Stimulated activated CD4-positive, alpha-beta T cell treated with anti-CD3 and anti-CD28 coated beads, Interleukin-2, amount 100 ng/mL, for 4 hours (primary cell): ENCODE measurements at places on chromosomes 16 and 17.

GRCh38 chr17:3693829-3694231 is 2.1 kb downstream of the P2RX5 start:
- no peak for DNase-seq

DNA sequence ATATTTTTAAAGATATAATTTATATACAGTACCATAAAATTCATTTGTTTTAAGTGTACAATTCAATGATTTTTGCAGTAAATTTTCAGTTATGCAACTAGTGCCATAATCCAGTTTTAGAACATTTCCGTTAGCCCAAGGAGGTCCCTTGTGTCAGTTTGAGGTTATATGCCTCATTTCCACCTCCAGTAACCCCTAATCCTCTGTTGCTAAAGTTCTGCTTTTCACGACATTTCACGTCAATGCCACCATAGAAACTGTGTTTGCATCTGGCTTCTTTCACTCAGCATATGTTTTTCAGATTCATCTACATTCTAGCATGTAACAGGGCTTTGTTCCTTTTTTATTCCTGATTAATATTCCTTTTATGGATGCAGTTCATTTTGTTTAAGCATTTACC is 42.4 kb upstream of the NUDT7 start:
- DNase-seq = no peak

DNA sequence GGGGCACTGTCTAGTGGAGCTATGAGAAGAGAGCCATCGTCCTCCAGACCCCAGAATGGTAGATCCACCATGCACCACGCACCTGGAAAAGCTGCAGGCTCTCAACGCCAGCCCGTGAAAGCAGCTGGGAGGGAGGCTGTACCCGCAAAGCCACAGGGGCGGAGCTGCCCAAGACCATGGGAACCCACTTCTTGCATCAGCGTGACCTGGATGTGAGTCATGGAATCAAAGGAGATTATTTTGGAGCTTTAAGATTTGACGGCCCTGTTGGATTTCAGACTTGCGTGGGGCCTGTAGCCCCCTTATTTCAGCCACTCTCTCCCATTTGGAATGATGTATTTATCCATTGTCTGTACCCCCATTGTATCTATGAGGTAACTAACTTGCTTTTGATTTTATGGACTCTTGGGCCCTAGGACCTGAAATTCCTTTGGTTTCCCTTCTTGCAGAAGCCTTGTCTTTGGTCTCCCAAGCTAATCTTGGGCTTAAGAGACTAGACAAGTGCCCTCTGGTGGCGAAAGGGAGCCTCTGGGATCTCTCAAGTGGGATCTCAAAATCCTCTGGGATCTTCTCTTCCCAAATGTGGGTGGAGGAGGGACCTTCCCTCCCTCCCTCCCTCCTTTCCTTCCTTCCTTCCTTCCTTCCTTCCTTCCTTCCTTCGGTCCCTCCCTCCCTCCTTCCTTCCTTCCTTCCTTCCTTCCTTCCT is 58.2 kb upstream of the HAPSTR1 start:
- DNase-seq = no peak

DNA sequence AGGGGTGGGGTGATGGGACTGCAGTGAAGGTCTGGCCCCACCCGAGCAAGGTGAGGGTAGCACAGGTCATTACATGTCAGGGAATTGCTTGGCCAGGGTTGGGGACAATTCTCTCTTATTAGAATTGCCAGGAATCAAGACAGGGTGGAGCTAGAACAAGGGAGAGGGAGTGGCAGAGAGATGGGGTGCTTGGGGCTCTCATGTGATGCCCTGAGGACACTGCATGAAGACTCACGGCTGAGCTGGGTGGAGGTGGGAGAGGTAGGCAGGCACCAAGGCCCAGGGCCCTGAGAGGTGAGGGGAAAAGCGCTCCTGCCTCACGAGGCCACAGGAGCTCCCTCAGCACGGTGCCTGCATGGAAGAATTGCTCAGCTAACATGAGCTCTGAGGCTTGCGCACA is 3.6 kb downstream of the DPEP1 start:
- DNase-seq = no peak

GRCh38 chr17:55728833-55729232 is 6.2 kb upstream of the TMEM100 start:
- DNase-seq = no peak

DNA sequence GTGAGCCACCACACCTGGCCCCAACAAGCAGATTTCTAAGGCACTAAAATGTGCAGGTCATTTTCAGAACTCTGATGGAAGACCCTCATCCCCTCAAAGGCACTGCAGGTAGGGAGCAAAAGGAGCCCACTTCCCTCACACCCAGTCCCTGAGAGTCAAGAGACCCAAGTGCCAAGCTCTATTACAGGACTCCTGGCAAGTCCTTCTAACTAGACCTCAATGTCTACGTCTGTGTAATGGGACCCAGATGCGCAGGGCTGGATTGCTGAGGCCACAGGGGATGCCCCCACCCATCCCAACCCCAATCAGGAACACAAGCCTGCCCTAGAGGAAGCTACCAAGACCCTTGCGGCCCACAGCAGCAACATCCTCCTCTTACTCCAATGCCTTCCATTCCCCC is 2.7 kb downstream of the PLLP start:
- DNase-seq = no peak

GRCh38 chr16:67397036-67397801 is 3.9 kb upstream of the TPPP3 start:
- DNase-seq = no peak

DNA sequence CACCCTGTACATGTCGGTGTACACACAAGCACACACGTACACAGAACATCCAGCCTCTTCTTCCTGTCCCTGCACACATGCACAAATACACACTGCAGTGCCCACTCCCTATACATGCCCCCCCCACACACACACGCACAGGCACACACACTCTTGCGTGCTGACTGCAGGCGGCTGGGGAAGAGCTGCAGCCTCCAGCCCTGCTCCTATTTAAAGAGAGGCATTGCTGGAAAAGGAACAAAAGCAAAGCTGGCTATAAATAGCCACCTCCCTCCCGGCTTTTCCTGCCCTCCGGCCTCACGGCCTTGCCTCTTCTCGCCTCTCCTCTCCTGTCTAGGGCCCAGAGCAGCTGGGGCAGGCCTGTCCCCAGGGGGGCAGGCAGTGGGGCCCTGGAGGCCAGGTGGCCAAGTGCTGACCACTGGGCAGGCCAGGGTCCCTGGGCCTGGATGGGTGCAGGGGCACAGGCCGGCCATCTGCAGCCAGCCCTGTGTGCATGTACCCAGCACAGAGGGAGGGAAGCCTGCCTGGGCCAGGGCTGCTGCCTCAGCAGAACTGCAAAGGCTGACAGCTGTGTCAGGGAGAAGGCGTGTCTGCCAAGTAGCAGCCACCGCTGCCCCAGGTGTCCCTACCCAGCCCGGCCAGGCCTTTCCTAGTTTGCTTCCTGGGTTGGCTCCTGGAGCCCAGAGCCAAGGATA is 25.4 kb downstream of the RTN4RL1 start:
- DNase-seq = no peak

- DNase-seq = no peak
These were observed 26.4 kb upstream of the TMEM220 start for GRCh38 chr17:10756185-10756584.

DNA sequence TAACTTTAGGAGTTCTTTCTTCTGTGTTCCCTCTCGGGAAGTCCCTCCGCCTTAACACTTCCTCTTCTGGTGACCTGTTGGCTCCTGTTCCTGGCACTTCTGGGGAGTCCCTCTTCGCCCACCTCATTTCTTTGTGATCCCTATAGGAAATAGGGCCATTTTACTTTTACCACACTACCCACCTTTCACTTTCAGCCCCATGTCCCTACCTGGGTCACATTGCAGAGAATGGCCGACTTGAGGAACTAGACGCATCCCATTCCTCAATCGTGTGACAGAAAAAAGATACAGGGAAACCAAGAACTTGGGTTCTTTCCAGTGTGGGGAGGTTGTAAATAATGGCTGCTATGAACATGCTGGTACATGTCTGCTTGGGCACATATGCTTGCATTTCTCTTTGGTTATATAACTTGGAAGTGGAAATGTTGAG is 6.6 kb downstream of the IL21R start:
- DNase-seq = no peak

- no peak for DNase-seq
These were observed 291.3 kb downstream of the CDH13 start for GRCh38 chr16:82917886-82918595.

DNA sequence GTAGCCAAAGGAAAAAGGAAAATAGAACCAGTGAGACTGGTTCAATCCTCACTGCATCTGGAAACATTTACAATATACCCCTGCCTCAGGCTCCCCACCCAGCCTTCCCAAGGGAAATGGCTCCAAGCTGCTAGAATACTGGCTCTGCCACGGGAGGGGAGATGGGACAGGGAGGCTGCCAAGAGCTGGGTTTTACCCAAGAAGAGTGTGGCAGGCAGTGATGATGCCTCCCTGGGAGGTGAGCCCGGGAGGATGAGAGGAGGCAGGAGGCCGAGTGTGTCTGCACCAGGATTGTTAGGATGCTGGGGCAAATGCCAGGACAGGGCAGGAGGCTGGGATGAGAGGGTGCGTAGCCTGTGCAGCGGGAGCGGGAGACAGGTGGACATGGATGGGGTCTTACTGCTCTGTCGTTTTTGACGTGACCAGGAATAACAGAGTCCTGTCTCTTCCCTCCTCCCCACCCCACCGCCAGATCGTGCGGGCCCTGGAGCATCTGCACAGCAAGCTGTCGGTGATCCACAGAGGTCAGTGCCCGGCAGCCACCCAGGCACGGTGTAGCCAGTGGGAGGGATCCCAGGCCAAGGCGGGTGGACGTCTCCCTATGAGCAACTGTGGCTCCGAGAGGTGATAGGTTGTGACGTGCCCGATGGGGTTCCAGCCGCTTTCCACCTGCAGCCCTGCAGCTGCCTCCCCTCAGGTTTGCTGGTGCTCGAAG is 18.4 kb downstream of the MAP2K3 start:
- DNase-seq = no peak

GRCh38 chr17:45579529-45580495 is 89.3 kb upstream of the PLEKHM1 start:
- DNase-seq = no peak

DNA sequence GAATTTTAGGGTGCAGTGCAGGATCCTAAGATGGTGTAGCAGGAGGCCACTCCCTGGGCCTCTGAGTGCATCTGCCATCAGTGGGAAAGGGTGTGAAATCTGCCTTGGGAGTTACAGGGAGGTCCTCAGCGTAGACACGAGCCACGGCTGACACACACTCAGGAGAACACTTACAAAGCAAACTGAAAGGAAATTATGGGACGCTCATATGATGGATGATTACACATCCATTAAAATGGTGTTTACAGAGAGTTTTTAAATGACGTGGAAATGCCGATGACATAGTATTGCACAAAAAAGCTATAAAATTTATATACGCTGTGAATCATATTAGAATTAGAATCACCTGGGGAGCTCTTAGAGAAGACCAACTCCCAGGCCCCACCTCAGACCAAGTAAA is 175.2 kb downstream of the CCDC182 start:
- DNase-seq = no peak

- peak; percentile 10 for DNase-seq
These were observed 243.2 kb upstream of the GSE1 start for GRCh38 chr16:85369741-85370528.

- no peak for DNase-seq
These were observed 1.3 kb downstream of the WNK4 start for GRCh38 chr17:42781639-42782165.

GRCh38 chr16:440627-441026 is 15.2 kb downstream of the RAB11FIP3 start:
- DNase-seq = no peak

GRCh38 chr16:57518922-57519321 is 17.4 kb downstream of the CCDC102A start:
- no peak for DNase-seq

DNA sequence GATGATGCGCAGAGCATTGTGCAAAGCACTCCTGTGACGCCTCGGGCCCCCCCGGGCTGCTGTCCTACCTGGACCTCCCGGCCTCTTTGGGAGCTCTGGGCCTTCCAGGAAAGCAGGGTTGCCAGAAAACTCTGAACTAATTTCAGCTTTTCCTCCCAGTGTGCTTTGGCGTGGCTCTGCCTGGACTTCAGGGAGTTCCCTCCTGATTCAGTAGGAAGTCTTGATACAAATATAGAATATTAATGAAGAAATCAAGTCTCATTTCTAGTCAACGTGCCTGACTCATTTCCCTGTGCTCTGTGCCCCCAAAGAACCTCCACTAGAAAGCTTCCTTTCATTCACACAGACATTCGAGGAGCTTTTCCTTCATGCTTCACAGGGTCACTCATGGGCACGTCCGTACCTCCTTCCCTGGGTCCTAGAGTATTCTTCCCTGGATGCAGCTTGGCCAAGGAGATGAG is 84.0 kb upstream of the NOL11 start:
- DNase-seq = no peak

DNA sequence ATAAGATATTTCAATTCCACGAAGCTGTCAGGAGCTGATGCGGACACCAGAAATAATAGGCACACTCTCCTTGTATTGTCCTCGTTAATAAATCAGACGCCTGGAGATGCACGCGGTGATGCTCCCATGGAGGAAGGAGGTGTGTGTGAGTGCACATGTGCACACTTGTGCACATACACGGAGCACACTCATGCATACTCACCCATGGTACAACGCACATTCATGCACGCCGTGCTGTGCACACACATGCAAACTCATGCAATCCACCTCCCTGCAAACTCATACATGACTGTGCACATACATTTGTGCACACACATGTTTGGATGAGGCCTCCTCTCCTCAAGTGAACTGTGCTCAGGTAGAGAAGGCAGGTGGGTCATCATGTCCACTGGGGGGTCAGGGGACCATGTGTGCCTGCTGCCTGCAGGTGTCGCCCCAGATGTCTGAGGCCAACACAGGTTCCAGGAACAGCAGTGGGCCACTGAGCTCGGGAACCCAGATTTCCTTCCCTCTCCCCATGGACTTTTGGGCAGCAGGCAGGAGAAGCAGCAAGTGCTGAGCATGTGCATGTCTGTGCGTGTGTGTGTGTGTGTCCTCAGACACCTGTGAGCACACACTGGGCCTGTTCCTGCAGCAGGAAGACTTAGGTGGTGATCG is 165.3 kb downstream of the SDK2 start:
- DNase-seq = no peak

- no peak for DNase-seq
These were observed 6.0 kb downstream of the PDP2 start for GRCh38 chr16:66886321-66886720.

GRCh38 chr17:35878361-35878760 is 1.8 kb downstream of the CCL5 start:
- no peak for DNase-seq

- DNase-seq = peak; percentile 43
These were observed 60.9 kb downstream of the RPTOR start for GRCh38 chr17:80605326-80606066.

DNA sequence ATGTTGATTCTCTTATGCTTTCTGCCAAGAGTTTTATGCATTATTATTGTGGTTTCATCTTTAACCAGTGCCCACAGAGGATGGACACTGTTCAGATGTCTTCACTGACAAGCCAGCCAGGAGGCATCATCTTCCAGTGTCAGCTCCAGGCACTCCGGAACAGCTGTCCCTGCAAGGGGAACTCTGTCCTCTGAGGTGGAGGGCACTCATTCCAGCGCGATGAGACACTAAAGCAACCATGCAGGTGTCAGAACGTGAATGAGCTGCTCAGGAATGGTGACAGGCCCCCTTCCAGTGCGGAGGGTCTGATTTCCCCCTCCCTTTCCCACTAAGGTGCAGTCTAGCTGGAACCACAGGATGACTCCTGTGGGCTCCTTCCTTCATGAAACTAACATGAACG is 117.5 kb downstream of the NOG start:
- DNase-seq = no peak

GRCh38 chr17:67602974-67603373 is 114.8 kb upstream of the NOL11 start:
- DNase-seq = no peak
